Stimulated activated CD4-positive, alpha-beta T cell treated with anti-CD3 and anti-CD28 coated beads, TNF-alpha, amount 100 ng/mL, for 24 hours (primary cell): ENCODE measurements at places on chromosomes 16 and 17.

DNA sequence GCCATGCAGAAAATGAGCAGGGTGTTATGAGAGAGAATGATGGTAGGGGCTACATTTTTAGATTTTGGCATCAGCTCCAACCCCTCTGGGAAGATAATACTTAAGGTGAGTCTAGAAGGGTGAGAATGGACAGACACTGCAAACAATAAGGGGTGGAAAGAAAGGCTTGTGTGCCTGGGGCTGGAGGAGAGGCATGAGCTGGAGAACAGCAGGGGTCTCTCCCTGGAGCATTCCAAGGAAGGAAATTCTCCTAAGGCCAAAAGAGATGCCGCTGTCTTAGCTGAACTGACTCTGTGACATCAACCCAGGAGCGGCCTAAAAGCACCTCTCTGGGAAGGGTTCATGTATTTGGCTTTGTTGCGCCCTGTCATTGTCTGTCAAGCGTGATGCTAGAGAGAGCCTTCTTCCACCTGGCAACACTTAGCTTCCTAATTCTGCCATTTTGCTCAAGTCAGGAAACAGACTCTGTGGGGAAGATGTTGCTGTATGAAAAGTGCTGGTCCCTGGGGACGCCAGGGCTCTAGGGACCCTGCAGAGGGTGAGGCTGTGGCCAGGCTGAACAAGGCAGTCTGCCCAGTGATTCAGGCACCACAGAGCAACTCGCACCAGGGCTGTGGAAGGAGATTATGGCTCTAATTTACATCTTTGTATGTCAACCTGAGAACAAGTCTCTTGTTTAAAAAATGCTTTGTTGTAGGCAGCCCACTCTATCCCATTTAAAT is 225.7 kb downstream of the CBLN1 start:
- no peak for DNase-seq

GRCh38 chr17:65626451-65626850 is 65.0 kb upstream of the AXIN2 start:
- DNase-seq = no peak

GRCh38 chr16:2987286-2987685 is 7.0 kb upstream of the PKMYT1 start:
- no peak for DNase-seq

- DNase-seq = no peak
These were observed 1.7 kb downstream of the MAP3K3 start for GRCh38 chr17:63623786-63624530.

DNA sequence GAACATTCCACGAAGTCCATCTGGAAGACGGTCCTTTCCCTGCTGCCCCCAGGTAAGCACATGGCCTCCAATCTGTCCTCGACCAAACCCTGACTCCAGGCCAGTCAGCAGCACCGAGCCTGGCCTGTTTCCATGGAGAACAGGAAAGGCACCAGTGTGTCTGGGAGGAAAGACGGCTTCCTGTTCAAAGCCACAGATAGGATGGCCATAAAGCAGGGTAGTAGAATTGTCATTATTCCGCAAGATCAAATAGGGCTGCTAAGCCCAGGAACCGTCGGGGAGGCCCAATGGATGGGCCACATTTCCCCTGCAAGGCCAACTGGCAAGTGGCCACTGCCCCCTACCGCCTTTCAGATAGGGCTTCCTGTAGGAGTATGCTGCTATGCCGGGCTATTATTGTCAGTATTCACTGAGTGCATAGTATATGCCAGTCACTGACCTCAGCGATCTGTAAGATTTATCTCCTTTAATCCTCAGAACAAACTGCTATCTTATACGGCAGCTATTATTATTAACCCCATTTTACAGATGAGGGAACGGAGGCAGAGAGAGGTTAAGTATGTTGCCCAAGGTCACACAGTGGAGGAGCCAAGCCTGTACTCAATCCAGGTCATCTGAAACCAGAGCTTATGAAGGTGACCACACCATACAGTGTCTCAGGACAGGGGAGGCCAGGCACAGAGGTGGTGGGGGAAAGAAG is 23.0 kb upstream of the PLCG2 start:
- no peak for DNase-seq

DNA sequence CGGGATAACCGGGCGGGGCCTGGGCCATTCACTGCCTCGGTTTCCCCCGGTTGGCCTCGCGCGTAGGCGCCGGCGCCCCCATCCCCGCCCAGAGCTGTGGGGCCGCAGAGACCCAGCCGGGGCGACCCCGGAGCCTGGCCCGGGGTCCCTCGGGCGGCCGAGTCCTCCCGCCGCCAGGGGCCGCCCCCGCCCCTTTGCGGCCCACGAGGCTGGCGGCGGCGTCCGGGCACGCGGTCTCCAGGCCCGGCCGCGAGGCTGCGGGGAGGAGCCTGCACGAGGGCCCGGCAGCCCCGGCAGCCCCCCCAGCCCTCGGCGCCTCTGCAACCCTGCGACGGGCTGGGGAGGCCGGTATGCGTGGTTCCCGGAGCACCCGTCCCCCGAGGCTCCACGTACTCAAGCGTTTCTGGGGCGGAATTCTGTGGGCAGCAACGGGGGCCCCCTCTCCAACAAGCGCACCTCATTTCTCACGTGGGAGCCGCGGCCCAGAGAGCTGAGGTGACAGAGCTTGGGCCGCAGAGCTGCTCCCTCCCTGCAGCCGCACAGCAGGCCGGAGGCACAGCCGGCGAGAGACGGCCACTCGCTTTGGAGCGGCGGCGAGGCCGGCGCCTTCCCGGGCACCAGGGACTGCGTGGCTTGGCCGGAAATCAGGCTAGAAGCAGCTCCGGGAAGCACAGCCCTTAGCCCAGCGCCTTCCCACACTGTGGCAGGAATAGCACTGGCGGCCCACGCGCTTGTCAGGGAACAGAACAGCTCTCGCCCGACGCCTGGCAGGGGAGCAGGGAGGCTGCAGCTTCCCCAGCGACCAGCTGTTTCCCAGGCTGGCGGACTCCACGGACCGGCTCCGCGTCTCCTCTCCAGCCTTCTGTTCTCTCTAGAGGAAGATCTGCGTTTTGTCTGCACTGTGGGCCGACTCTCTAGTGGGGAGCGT is 867 bp upstream of the LIMD2 start:
- no peak for DNase-seq

- no peak for DNase-seq
These were observed 16.6 kb downstream of the TUBD1 start for GRCh38 chr17:59876107-59876506.

- DNase-seq = no peak
These were observed 182.1 kb upstream of the SDK2 start for GRCh38 chr17:73826181-73826871.

DNA sequence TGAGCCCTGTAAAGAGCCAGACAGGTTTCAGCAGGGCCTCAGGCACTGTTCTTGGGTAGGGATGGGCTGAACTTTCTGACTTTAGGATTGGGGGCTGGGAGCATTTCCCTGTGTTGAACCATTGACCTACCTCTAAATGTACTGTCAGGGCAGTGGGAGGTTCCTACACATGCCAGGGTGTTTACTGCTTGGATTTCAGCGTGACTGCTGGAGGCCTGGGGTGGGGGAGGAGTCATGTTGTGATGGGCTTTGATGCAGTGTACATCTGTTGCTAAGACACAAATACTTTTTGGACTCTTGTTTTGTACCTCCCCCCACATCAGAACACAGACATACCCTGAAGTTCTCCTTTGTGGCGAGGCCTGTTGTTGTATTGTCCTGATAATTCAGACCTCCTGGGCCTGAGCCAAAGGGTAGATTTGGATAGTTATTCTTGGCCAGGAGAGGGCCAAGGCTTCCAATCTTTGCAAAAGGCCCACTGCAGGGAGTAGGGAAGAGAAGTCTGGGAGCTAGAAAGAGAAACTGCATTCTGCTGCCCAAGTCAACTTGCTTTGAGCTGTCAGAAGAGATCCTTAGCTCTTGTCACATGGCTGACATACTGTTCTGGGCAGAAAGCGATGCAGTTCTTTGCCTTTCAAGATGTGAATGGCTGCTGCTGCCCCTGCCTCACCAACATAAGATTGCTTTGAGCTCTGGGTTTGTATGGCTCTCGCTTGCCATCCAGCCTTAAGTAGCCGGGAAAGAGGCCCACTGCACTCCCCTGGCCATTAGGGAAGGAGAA is 3.7 kb downstream of the NFE2L1 start:
- DNase-seq = no peak

DNA sequence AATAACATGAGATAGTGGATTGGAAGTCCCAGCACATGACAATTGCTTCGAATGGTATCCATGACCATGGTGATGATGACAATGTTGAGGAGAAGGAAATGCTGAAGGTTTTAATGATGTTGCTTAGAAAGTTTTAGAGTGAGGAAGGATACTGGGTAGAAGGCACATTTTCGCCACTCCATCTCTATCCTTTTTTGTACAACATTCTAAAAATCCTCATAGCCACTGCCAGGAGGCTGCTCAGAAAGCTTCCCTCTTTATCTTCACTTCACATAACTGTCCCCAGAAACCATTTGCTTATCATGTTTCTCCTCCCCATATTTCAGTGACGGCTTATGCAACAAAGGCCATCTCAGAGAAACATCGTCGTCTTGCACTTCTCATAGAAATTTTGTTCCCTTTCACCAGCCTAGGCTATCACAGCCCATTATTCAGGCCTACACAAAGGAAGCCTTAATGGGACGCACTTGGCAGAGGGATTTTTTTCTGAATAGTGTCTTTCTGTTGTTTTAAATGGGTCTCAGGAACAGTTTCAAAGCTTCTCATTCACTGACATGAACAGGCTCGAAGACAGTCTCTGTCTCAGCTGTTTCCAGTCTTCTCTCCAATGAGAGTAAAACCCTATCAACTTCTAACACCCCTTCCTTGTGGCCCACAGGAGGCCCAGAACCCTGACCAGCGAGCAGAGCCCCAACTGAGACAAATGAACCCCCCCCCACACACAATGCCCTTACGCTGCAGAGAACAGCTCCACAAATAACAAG is 506.7 kb downstream of the HAPSTR1 start:
- DNase-seq = no peak

DNA sequence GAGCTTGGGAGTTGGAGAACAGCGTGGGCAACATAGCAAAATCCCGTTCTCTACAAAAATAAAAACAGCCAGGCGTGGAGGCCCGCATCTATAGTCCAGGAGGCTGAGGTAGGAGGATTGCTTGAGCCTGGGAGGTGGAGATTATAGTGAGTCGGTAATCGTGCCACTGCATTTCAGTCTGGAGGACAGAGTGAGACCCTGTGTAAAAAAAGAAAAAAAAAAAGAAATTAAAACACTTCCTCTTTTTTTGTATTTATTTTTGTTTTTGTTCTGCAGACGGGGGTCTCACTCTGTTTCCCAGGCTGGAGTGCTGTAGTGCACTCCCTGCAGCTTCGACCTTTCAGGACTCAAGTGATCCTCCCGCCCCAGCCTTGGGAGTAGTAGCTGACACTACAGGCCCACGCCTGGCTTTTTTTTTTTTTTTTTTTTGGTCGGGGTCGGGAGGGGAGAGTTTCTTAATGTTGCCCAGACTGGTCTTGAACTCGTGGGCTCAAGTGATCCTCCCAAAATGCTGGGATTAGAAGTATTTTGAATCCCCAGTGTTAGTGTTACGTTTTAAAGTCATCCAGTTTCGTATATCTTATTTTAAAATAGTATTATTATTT is 1.5 kb downstream of the IST1 start:
- no peak for DNase-seq

GRCh38 chr16:65113441-65113840 is 8.4 kb downstream of the CDH11 start:
- no peak for DNase-seq

GRCh38 chr17:9230861-9231260 is 209.6 kb downstream of the NTN1 start:
- no peak for DNase-seq

- DNase-seq = no peak
These were observed 594.4 kb downstream of the TOX3 start for GRCh38 chr16:51952500-51952899.

GRCh38 chr17:13584701-13585080 is 17.0 kb downstream of the HS3ST3A1 start:
- no peak for DNase-seq

DNA sequence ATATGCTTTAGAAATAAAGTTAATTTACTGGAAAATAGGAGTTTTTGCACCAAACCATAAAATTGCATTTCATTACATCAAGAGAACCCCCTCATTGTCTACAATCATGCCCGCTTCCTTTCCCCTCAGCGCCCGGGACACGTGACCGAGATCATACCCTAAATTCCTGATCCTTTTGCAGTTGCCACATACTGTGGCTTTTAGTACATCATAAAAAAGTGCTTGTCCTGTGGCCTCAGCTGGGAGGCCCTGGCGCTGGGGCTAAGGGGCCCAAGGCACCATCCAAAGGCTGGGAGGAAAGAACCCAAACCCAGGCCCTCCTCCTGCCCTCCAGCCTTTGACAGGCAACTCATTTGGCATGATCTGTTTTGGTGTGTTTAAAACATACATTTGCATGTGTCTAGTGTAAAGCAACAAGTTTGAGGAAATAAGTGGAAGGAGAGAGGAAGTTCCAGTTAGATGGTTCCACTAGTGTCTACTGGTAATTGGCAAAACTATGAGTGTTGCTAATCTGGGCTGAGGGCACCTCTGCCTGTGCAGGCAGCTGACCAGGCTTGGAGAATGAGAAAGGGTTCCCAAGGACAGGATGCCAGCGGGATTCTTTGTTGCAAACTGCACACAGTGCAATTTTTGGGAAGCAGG is 6.0 kb downstream of the CDK5R1 start:
- DNase-seq = no peak

- DNase-seq = no peak
These were observed 24.5 kb downstream of the FBXO39 start for GRCh38 chr17:6800422-6801027.

- no peak for DNase-seq
These were observed 28.5 kb downstream of the NSMCE1 start for GRCh38 chr16:27239906-27240655.

DNA sequence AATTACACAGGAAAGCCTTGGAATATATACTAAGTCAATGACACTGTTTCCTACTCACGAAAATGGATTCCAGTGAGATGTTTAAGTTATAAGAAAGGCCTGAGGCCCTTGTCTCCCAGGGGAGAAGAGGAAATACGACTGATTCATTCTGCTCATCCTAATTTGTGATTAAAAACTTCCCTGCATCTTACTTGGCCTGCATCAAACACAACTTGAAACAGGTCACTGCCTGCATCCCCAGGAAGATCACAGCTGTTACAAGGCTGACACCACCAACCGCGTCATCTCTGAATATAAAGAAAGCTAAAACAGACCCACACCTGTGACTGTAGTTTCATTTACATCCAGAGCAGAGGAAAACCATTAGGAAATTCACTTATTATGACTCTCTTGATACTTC is 121.9 kb downstream of the DNAH3 start:
- DNase-seq = no peak

- DNase-seq = no peak
These were observed 119.4 kb downstream of the OR1D5 start for GRCh38 chr17:2943981-2944380.

DNA sequence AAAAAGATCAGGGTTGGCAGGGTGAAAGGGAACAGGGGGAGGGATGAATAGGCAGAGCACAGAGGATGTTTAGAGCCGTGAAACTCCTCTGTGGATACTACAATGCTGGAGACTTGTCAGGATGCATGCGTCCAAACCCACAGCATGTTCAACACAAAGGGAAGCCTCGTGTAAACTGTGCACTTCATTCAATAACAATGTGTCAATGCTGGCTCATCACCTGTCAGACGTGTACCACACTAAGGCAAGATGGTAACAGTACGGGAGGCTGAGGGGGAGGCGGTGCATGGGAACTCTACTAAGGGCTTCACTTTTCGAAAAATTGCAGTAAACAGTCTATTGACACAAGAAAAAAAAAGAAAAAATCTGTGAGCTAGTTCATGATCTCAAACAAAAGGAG is 63.7 kb downstream of the C16orf95 start:
- DNase-seq = no peak
